Cerebellar cortex (tissue), 1 donor: ENCODE measurements at places on chromosomes 3 and 15.

- peak; percentile 49 for DNase-seq
Measured at GRCh38 chr3:126259411-126260391, 79.3 kb upstream of the ALDH1L1 start.

DNA sequence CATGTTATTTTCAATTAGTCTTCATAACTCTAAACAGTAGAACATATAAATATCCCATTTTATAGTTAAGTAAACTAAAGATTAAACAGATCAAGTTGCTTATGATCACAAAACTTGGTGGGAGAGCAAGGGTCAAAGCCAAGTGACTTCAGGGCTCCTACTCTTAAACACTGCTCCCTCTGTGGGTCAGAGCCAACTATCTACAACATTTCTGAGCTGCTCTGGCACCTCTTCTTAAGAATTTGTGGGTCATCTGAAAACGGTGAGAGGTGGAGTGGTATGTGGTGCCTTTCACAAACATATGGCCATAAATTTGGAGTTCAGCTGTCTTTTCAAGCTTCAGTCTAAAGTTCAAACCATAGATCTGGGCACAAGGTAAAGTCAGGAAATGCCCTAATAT is 10.9 kb downstream of the ATG3 start:
- peak; percentile 35 for DNase-seq

DNA sequence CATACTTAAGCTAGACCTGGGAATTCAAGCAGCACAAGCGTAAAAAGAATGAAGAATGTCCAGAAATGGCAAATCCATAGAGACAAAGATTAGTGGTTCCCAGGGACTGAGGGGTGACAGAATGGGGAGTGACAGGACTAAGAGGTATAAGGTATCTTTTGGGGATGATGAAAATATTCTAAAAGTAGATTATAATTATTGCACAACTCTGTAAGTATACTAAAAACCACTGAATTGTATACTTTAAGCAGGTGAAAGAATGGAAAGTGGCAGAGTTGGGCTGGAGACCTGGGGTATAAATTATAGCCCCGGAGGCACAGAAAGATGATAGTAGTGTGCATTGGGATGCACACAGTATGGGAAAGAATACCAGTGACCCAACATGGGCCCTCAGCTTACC is 5.6 kb downstream of the BRK1 start:
- no peak for DNase-seq

DNA sequence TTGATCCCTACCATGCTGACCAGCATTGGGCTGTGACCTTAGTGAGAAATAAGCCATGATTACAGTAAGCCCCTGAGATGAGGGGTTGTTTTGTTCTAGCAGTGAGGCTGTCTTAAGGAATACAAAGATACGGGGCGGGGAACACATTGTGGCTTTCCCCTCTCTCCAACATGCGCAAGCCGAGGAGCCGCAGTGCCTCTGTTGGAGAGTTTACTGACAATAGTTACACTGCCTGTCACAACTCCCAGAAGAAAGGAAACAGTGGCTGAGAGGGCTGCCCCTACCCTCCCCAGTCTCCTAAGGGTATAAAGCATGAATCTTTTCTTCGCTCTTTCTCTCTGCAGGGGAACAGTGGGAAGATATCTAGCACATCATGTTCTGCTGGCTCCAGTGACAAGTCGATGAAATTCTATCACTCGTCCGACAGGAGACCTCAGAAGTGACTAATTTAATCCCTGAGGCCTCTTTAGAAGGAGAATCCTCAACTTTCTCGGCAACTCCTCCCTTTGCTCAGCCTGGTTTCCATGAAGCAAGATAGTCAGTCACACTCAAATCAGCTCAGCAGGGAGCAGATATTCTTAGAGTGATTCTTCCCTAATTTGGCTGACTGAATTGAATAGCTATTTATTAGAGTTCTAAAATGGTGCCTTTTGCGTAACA is 409.0 kb upstream of the PROK2 start:
- DNase-seq = no peak

- DNase-seq = no peak
Measured at GRCh38 chr3:4864503-4864902, 114.7 kb upstream of the BHLHE40 start.

GRCh38 chr3:151979906-151980305 is 106.5 kb downstream of the SUCNR1 start:
- DNase-seq = no peak

DNA sequence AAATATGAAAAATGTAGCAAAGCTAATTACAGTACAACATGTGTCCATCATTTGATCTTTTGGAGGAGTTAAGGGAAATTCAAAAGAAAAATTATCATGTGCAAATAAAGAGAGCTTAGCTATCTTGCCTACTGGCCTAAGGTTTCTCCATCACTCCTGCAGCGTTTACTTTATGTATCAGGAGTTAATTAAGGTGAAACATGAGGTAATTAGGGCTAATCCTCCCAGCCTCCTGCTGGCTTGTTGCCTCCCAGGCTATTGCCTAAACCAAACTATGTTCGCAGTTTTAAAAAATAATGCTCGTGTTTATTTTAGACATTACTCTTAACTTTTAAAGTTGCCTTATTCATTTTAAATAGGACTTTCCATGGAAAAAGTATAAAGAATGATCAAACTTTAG is 367.5 kb downstream of the ROBO2 start:
- DNase-seq = no peak

DNA sequence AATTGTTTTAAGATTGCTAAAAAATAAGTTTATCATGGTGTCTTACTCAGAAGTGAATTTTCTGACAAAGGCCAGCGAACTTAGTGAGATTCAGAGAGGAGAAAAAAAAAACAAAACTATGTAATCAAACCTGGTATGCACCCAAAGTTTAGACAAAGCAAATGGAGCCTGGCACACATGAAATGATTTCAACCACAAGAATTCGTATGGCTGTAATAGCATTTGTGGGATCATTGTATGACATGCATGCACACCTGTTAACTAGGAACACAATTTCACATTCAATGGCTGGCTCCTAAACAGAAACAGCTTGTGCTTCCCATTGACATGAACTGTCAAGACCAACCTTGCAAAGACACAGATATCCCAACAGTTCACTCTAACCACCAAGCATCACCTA is 94.6 kb downstream of the ZIC4 start:
- no peak for DNase-seq

- DNase-seq = no peak
Measured at GRCh38 chr15:82539691-82540054, 584 bp downstream of the RPS17 start.

- DNase-seq = no peak
Measured at GRCh38 chr3:141063831-141064230, 12.7 kb downstream of the SPSB4 start.
